ENCODE measurements at places on chromosomes 5 and 9.

GRCh38 chr9:106106396-106106795, 412.1 kb downstream of the TMEM38B start:
- DNase-seq, result no peak

- DNase-seq, result no peak
These were observed 24.3 kb downstream of the KCNV2 start for GRCh38 chr9:2741441-2742158.

GRCh38 chr9:96460882-96461281, 10.9 kb downstream of the HABP4 start:
- no peak for DNase-seq

GRCh38 chr5:22947921-22948320, 94.8 kb upstream of the CDH12 start:
- DNase-seq, result no peak

DNA sequence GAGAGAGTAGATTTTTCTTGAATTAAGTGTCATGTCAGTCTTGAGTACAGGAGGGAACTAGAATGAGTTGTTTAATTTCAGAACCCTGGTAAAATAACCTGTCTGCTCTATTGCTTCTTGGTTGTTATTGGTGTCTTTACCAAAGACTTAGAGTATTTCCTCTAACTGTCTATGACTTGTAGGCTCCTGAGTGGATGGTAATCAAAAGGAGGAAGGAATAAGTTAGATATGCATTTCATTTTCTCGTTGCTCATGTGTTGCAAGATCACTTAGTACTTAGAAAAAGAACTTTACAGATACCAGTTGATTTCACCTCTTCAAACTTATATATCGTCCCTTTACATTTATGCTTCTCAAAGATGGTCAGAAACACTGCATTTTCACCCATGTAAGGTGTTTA, 31.1 kb downstream of the UHRF2 start:
- no peak for DNase-seq

DNA sequence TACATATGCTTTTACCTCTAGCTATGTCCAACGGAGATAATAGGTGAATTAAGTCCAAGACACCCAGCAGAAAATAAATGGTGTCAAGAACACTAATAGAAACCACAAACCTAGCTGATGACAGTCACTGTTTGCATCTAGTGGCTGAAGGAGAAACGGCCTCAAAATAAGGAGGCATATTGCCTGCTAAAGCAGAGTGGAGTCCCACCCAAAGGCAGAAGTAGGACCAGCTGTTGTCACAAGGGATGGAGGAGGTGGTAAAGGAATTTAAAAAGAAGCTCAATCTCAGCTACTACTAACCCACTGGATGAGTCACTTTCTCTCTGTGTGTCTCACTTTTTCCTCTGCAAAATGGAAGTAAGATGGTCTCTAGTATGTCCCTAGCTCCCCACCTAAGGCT, 224.3 kb downstream of the GRIA1 start:
- no peak for DNase-seq

- DNase-seq, result no peak
These were observed 65.5 kb downstream of the INSYN2B start for GRCh38 chr5:169914766-169915165.

GRCh38 chr5:137212471-137212870, 286.7 kb downstream of the SPOCK1 start:
- DNase-seq, result no peak

DNA sequence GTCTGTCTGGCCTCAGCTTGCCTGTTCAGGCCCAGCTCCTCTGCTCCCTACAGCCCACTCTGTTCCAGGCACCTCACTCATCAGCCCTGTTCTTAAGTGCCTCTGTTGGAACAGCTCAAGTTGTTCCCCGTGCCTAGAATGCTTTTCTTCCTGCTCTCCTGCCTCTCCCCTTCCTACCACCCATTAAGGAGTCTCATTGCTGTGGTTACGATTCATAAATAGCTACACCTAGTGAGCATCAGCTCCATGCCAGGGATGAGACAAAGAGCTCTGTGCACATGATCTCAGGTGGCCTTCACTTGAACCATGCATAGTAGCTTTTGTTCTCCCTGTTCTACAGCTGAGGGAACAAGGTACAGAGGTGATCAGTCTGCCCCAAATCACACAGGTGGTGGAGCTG, 54.3 kb downstream of the PSD2 start:
- DNase-seq, result no peak

DNA sequence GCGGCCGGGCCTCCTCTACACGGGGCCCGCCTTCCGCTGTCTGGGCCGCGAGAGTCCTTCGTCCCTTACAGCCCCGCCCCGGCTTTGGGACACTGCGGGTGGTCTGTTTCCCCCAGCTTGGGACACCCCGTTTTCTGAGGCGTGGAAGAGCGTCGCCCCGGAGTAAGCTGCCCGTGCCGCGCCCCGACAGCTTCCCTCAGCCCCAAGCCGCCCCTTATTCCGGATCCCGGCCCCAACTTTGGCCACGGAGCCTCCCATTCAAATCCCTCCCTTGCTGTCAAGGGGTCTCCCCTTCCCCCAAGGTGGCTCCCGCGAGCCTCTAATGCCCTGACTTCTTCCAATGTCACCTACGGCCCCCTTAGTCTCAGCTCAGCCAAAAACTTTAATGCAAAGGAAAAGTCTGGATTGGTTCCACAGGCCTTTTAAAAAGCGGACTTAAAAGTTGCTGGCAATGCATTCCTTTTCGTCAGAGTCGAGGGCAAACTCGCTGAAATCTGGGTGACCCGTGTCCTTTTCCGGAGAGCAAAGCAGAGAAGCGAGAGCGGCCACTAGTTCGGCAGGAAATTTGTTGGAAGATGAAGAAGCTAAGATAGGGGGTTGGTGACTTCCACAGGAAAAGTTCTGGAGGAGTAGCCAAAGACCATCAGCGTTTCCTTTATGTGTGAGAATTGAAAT, 19.8 kb downstream of the EXOSC2 start:
- DNase-seq, result no peak

- no peak for DNase-seq
These were observed 79.5 kb upstream of the ERCC6L2 start for GRCh38 chr9:95796029-95796428.

- DNase-seq, result no peak
These were observed 6.2 kb downstream of the GAPT start for GRCh38 chr5:58497386-58497785.

GRCh38 chr9:27800159-27800558, 226.9 kb upstream of the C9orf72 start:
- no peak for DNase-seq

DNA sequence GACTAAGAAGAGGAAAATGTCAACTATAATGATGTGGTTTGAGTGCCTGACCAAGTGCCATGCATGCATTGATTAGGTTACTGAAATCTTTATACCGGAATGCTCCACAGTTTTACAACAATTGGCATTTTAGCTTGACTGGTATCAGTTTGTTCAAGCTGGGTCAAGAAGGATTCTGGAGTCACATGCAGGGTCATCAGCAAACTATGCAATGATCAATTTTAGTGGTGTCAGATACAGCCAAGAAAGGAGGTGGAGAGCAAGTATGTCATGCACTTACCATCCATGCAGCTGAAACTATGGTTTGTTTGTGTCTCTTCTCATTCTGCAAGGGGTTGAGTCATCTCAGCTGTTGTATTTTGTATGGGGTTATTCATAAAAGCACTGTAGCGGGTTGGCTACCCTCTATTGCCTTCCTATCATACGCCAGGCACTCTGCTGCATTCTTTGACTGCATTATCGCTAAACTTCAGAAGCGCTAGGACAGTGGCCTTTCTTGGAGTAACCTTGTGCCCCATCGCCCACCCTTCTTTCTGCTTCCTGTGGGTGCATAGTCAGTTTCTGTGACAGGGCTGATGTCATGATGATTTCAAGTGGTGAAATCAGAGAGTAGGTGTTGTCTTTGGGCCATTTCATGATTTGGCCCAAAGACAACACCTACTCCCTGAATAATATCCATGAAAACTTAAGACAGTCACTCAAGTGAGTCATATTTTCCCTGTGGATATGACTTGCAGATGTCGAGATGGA, 145.4 kb downstream of the MTX3 start:
- DNase-seq, result no peak

GRCh38 chr9:19114680-19115270, 12.1 kb upstream of the HAUS6 start:
- DNase-seq, result no peak

GRCh38 chr9:89810431-89810830, 205.6 kb downstream of the GADD45G start:
- DNase-seq, result no peak

DNA sequence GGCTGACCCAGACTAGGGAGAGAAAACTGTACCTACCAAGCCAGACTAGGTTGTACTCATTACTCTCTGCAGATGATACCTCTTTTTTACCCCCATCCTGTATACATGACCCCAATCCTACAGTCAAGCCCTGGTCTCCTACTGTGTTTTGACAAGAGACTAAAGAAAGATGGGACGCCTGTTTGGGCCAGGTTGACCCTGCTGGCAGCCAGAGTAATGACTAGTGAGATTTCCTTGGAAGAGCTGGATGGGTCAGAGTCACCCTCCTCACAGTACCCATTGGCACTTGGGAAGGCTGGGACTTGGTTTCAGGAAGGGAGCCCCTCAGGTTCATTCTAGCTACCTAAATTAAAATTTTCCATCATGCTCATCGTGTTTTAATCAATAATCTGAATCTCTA, 89.7 kb upstream of the NR4A3 start:
- no peak for DNase-seq

Data from immature natural killer cell (primary cell).